PC-3 (cell line): ENCODE measurements at places on chromosomes 5 and 9. TPM values are rescaled to one million over a fixed set of nuclear protein-coding genes. Genes with fewer than 3 reads are reported as not detected.

GRCh38 chr5:1799110-1799601 lies 481 bp downstream of the MRPL36 start:
- DNase-seq: no peak

GRCh38 chr9:77899679-77900354 lies 131.8 kb downstream of the GNAQ start:
- DNase-seq: peak; percentile 27

Gene PIP5K1B
- total RNA-seq: 0.29 TPM in 1 of 2 replicates, not detected in the other

GRCh38 chr9:77575785-77576184 lies 72.3 kb downstream of the GNA14 start:
- peak; percentile 32 for DNase-seq

DNA sequence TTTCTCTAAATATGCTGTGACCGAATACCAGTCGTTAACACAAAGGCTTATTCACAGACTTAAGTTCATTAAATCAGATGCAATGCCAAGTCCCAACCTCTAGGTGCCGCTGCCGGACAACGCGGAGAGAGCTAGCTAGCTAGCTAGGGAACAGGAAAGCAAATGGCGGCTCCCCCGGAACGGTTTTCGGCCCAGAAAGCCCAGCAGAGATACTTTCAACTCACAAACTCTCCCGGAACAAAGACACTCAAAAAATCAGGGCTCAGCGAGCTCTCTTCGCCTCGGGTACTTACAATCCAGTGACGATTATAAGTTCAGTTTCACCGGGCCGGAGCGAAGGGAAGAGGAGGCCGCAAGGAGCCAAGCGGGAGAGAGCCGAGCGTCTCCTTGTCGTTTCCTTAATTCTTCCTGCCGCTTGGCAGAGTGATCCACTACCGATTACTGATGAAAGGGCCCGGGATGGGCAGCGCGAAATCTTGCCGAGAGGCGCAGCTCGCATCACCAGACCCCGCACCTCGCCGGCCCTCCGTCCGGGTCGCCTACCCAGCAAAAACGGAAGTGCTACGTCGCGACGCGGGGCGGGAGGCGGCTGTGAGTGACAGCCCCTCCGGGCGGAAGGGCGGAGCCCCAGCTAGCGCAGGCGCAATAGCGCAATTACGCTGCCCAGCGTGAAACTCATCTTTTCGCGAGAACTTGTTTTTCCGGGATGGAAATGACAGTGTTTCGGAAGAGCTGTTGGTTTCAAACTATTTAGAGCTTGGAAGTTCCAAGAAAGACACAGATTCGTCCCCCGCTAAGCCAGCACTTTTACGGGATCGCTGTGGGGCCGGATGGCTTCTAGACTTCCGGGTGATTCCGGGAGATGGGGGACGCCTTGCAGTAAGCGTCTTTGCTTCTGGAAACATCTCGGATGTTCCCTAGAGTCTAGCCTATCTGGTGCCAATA lies at the start of gene TAF7:
TSS of gene TAF7 (minus strand) at position 560 of the 945 bp plus-strand sequence. CDS start 740 bp downstream, outside the sequence.
- peak; percentile 85 for DNase-seq

Gene ACER2
- total RNA-seq: 2.4 and 4.4 TPM in 2 replicates

- DNase-seq: no peak
These were observed 7.1 kb downstream of the SNX18 start for GRCh38 chr5:54524704-54525103.

Gene RLN2
- not detected in 2 replicates for total RNA-seq

Gene PCDHGC4
- total RNA-seq: 0.58 and 1.5 TPM in 2 replicates

Gene WDR38
- total RNA-seq: not detected in 2 replicates

DNA sequence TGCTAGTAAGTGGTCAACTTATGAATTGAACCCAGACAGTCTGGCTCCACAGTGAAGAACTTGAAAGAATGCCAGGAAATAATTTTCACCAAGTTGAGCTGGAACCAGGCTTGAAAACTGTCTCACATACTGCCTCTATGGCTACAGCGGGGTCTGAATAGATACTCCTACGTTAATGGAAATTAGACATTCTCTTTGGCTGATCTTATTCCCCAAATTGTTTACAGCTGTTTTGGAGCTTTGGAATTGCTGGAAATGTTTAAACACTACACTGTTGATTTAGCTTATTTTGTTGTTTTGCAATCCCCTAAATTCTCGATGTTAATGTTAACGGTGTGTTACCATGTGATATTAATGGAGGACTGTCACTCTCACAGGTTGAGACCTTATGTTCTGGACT lies 146.4 kb downstream of the FBXL7 start:
- no peak for DNase-seq

Gene C1QTNF3
- 0.92 and 1.1 TPM in 2 replicates for total RNA-seq

Gene S1PR3
- total RNA-seq: 8.4 and 10.0 TPM in 2 replicates

Gene FOXD4
- 0.80 and 0.98 TPM in 2 replicates for total RNA-seq

DNA sequence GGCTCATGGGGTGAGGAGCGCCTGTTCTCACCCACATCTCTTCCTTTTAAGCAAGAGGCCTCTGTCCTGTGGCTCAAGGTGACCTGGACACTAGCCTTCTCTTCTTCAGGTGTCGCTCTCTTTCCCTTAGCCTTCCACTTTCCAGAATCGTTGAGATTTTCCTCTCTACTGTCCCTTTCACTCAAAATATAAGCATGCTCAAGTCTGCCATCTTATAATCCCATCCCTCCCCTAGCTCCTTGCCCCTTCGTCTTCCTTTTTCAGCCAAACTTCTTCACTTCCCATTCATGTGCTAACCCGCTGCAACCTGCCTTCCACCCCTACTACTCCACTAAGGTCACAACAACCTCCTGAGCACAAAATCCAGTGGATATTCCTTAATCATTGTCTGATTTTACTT lies 13.1 kb downstream of the PTGR1 start:
- DNase-seq: no peak

DNA sequence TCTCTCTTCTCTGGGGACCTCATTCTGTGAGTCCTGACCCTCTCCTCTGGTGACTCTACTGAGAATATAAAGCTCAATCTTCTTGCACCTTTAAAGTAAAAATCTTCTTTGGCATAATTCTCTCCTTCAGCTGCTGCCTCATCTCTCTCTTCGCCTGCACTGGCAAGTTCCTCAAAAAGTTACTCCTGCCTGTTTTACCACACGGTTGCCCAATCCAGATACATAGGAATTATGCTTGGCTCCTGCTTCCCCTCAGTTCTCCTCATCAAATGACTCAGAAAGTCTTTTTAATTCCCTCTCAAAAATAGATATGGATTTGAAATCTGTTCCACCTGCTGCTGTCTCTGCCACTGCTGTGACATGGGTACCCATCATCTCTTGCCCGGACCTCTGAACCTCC lies 14.4 kb upstream of the HRCT1 start:
- DNase-seq: no peak

DNA sequence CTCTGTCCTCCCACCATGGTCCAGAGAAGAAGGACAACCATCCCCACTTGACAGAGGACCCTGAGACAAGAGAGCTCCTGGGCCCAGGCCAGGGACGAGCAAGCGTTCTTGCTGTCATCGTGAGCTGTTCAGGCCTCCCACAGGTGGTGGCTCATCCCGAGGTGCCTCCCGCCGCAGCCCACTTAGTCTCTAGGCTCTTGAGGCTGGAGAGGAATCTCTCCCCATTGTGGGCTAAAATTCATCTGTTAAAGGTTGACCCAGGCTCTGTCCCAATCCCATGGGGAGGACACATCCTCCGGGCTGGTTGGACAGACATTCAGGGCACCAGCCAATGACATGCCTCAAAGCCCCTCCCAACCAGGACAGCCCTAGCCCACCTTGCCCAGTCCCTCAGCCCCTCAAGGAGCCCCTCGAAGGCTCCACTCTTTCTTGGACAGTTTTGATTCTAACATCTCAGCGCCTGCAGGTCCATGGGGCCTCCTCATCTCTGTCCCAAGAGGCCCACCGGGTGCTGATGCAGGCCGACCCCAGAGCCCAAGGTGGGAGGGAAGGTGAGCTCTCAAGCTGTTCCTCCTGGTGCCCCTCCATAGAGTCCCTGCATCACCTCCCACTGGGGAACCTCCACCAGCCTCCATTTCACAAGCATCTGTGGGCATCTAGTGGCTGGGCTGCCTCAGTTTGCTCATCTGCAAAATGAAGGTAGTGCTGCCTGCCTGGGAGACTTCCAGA lies 52.9 kb downstream of the BARX1 start:
- no peak for DNase-seq

GRCh38 chr9:131635892-131636291 lies 90.6 kb downstream of the PRRT1B start:
- no peak for DNase-seq
